ENCODE measurements at places on chromosomes 2 and 18.

DNA sequence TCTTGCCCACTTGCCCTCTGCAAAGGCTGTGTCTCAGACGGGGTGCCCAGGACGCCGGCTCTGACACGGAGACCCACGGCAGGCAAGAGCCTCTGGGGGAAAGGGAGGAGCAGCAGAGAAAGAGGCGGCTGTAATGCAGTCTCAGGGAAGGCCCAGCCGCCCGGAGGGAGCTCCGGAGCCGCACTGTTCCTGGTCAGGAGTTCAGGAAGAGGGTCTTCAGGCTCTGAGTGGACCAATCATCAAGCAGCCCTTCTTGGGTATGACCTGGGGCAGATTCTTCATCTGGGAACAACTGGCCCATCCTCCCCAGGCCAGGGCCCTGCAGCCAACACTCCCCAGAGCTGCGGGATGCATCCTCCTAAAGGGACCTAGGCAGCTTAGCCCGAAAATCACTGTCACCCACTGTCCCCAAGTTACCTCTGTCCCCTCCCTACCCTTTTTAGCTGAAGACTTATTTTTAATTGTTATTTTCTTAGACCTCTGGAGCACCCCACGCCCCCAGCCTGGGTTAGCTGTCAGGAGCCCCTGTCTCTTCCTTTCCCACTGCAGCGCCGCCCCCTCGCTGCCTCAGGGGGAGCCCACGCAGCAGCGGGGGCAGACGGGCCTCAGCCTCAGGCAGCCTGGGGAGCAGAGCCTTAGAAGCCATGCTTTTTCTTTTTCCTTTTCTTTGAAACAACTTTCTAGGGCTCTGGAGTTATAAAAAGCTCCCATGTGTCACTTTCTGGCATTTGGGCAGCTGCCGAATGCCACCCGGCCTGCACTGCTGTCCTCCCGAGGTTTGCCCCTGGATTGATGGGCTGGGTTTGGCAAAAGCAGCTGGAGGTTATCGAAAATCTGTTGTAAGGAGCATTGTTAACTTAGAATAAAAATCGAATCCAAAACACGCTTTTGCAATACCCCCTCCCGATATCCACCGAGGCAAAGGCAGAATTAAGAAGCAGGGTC lies 644 bp upstream of the NEU2 start:
- no peak for DNase-seq

DNA sequence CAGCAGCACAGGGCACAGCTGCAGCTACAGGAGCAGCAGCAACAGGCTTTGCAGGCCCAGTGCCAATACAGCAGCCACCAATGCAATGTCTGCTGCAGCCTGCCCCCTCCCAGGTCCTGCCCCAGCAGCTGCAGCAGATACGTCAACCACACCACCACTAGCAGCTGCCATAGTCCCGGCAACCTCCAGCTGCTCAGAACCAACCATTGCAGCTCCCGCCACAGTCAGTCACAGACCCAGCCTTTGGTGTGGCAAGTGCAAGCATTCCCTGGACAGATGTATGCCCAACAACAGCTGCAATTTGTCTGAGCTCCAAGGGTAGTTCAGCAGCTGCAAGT lies 53.3 kb upstream of the TUBA3E start:
- no peak for DNase-seq

GRCh38 chr18:44716697-44717163 lies 36.0 kb downstream of the SETBP1 start:
- DNase-seq: no peak

GRCh38 chr18:45793264-45793965 lies 32.1 kb upstream of the SIGLEC15 start:
- DNase-seq: peak; percentile 55

DNA sequence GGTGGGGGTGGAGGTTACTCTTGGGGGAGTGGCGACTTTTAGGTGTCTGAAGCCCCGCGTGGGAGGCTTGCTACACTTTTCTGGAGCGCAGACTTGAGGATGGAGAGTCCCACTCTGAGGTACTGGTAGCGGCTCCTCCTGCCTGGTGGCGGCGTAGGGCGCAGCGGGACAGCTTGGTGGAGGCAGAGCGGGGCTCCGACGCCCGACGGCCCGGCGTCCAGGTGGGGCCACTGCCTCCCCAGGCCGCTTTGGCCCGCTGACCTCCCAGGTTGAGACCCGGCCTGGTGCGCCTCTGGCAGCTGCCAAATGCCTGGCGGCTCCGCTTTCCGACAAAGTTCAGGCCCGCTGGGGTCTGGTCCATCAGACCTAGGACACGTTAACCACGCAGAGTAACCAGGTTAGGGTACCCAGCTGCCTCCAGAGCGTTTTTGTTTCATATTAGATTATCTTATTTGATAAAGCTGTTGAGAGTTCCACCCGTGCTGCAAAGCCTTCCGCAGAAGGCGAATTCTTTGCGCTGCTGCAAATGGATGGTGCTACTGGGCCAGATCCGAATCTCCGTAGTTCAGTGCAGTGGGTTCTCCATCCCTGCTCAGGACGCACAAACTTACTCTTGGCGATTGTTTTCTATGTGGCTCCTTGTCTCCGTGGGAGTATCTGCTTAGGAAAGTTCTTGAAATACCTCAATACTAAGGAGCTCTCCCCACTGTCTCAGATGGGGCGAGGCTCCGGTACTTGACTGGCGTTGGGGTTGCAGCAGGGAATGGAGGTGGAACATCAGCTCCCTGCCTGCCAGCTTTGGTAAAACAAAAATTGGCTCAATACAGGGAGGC lies 405.9 kb downstream of the XIRP2 start:
- peak; percentile 25 for DNase-seq

GRCh38 chr2:225937625-225938187 lies 538.2 kb downstream of the NYAP2 start:
- DNase-seq: peak; percentile 4

- DNase-seq: no peak
These were observed 24.5 kb upstream of the ALPP start for GRCh38 chr2:232354069-232354468.

DNA sequence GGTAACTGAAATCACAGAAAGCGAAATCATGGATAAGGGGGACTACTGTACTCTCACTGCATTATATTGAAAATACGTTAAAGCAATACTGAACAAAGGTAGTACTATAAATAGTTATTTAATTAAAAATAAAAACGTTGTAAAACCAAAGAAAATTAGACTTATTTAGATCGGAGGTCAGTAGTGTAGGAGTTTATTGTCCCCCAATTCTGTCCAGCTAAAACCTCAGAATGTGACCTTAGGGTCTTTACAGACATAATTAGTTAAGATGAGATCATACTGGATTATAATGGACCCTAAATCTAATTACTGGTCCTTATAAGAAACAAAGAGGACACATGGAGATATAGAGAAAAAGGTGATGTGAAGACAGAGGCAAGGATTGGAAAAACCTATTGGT lies 95.3 kb downstream of the PHLPP1 start:
- DNase-seq: no peak

DNA sequence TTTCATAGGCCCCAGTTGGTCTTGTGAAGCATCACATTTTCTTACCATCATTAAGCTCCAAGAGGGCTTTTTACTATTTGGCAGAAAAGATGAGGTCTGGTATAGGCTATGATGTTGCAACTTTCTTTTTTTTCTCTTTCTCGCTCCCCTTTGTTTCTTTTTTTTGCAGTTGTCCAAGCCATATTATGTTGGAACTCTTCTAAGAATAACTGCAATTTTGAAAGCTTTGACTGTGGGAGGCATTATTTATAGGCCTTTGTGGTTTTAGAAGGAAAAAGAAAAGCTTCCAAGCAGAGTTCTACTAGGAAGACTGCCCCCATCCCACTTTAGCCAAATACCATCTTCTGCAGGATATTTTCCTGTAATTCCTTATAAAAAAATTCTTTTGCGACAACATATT lies 571.6 kb downstream of the ARHGAP15 start:
- DNase-seq: no peak

DNA sequence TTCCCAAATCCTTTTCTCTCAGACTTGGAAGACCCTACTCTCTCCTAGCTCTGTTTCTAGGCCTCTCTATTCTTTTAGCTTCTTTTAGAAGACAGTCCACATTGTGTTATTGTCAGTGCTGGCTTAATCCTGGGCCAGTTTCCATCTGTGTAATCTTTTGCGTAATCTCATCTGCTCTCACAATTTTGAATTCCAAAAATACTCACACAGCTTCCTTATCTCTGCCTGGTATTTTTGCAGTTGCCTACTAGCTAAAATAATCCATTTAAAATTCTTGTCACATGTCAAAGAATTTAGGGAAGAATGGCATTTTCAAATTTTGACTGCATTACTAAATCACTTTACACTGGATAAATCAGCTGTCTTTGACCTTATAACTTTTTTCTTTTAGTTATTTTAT lies 200.6 kb upstream of the MEX3C start:
- no peak for DNase-seq

DNA sequence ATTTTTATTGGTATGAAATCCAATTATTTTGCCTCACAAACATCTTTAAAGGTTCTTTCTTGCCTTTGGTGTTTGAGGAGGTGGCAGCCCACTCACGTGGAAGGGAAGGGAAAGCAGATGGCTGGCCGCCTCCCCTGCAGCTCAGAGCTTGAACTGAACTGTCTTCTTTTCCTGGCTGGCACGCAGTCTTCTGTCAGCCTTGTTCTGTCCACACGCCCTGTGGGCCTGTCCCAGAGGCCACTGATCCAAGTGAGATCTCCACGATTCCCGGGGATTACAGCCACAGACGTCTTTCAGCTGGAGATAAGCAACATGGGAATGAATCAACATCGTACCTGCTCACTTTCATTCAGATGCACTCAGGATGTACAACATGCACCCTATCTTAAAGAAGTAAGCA lies 73.3 kb downstream of the TMEM18 start:
- no peak for DNase-seq

GRCh38 chr2:224803930-224804329 lies 87.8 kb upstream of the CCDC195 start:
- DNase-seq: no peak

GRCh38 chr2:102074152-102074783 lies 68.3 kb upstream of the IL1R1 start:
- DNase-seq: no peak

GRCh38 chr18:79200546-79201268 lies 131.5 kb downstream of the ATP9B start:
- DNase-seq: peak; percentile 28

DNA sequence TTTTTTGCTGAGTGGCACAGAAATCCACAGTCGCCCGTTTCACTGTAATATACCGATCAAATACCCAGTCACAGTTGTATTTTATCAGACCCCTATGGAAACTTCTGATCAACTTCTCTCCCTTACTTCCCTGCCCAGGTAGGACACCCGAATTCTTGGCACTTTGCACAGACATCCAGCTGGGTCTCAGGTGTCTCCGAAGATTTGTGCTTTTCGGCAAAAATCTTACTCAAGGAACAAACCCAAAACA lies 596 bp downstream of the MREG start:
- no peak for DNase-seq

GRCh38 chr2:46297546-46298271 lies 502 bp downstream of the EPAS1 start:
- peak; percentile 44 for DNase-seq

DNA sequence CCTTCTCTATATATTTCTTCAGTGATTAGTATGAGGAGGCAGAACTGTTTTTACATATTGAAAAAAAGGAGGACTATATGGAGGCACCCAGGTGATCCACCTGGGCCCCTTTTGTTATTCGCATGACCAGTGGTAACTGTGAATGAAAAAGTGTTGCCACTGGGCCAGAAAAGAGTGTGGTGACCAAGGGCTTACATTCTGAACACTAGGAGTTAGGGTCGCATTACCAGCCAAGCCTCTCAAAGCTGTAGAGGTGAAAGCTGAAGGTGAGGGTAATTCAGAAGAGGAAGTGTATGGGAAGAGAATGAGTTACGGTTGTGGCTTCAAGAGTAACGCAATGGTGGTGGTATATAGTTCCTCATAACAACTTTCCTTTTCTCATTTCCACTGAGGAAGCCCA lies 487.6 kb downstream of the TMEM182 start:
- DNase-seq: no peak

GRCh38 chr2:109623923-109624322 lies 9.8 kb downstream of the SOWAHC start:
- DNase-seq: no peak

- peak; percentile 78 for DNase-seq
These were observed 1.8 kb upstream of the ALK start for GRCh38 chr2:29923110-29923721.

DNA sequence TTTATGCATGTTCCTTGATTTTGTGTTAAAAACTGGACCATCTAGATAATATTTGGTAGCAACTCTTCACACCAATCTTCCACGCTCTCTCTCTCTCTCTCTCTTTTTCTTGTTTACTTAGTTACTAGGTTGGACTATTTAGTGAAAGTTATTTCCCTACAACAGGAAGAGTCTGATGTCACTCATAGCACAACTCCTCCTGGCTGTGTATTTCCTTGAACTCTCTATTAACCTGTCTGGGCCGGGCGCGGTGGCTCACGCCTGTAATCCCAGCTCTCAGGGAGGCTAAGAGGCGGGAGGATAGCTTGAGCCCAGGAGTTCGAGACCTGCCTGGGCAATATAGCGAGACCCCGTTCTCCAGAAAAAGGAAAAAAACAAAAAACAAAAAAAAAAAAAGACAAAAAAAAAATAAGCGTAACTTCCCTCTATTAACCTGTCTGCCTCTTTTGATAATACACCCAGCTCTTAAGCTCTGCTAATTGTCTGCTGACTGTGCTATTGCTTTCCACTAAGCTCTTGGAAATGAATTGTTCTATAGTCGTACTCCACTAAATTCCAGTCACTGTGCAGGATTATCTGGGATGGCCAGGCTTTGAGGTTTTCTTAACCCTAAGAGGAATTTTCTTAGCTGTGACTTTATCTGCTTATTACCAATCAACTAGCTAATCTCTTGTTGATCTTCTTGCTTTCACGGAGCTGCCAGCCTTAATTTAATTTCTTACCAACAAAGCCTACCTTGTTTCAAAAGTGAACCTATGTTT lies 18.1 kb upstream of the CDH19 start:
- no peak for DNase-seq

DNA sequence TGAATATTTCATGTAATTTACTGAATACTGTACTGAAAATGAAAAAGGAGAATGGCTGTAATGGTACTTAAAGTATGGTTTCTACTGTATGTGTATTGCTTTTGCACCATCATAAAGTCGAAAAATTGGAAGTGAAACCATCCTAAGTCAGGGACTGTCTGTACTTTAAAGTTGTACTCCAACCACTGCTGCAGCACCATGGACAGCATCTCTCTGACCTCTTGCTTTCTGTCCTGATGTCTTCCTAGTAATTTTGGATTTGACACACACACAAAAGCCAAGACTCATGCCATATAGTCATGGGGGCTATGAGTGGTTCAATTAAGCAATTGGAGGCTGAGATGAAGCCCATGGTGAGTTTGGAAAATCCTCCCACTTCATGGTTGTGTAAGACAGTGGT lies 256.3 kb upstream of the PKDCC start:
- DNase-seq: peak; percentile 16
